Bone marrow (tissue), 2 donors: ENCODE measurements at places on chromosomes 2 and 18.

DNA sequence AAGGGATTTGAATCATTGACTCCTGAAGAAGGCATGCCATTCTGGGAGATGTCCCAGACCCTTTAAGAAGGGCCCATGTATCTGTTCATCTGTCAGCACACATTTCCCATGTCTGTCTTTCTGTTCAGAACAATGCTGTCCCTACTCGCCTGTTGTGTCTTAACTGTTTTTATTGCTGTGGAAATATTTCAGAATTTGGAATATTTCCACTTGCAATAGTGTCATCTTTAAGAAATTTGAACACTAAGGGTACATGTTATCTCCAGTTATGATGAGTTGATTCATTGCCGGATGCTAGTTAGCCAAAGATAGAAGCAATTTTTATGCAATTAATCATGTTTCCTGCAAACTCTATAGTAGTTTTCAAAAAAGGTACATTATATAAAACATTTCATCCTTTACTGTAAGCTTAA, 36.9 kb upstream of the NT5C1B start:
- no peak for DNase-seq

DNA sequence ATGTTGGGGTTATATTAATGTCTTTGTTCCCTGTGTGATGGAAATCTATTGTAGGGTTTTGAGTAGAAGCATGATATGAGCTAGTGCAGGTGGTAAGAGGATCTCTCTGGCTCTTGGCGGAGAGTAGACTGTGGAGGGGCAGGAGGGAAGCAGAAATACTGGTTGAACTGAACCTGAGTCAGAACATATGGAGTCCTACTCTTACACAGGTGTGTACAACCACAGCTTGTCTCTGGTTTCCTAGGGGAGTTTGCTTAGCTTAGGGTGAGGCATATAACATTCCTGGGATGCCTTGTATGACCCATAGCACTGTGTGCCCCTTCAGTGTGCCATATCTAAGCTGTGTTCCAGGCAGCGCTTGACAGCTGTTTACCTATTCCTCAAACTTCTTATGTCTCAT, 97.3 kb upstream of the GCFC2 start:
- DNase-seq, result no peak

GRCh38 chr2:236636714-236637470, 67.3 kb downstream of the ACKR3 start:
- DNase-seq, result no peak

- DNase-seq, result no peak
These were observed 5.6 kb downstream of the SLC66A3 start for GRCh38 chr2:11160731-11161455.

GRCh38 chr2:141271346-141271745, 859.5 kb downstream of the LRP1B start:
- no peak for DNase-seq

GRCh38 chr18:78424403-78425018, 555.1 kb upstream of the SALL3 start:
- no peak for DNase-seq

DNA sequence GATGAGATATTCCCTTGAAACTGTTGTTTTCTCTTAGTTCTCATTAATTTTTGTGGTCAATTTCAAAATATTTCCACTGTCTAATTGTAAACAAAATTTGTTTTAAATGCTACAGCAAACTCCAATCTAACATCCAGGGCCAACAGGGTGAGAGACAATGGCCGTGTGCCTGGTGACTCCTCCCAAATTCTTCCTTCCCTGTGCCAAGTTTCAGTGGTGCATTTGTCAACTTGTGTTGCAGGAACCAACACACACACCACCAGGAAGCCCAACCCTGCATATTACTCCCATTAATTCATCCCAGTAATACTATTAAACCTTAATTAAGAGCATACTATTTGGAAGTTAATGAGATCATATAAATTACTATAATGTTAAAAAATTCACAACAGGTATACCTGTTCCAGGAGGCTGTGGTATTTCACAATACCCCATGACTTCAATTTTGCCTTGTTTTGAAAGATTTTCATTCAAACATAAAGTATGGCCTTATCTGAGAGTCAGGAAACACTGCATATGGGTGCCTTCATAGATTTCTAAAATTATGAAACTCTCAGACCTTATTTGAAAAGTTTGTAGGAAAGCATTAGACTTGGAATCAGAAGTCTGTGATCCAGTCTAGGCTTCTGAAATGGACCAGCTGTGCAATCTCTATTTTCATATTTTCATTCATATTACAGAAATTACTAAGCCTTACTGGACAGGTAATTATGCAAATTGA, 1.1 kb downstream of the SERPINB2 start:
- no peak for DNase-seq

GRCh38 chr2:144825331-144826020, 305.6 kb upstream of the ZEB2 start:
- DNase-seq, result no peak

GRCh38 chr18:25557011-25557410, 205.0 kb upstream of the ZNF521 start:
- no peak for DNase-seq

- no peak for DNase-seq
These were observed 224.3 kb upstream of the FOSL2 start for GRCh38 chr2:28168376-28168775.

DNA sequence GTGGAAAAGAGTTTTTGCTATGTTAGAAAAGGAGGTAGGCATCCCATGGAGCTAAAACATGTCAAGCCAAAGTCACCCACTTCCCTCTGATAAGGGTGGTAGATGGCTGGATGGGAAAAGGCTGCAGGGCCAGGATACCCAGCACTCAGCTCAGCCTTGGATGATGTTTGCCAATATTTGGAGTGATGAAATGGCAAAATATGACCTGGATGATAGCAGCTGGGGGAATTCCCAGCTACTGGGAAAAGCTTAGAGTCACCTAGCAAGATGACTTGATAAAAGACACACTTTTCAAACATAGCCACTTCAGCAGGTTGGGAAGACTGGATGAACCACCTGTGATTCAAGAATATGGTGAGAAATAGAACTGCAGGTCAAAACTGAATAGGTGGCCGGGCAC, 10.1 kb downstream of the RFX8 start:
- no peak for DNase-seq
